Stimulated activated CD4-positive, alpha-beta T cell treated with anti-CD3 and anti-CD28 coated beads, TNF-alpha, amount 100 ng/mL, for 1 hour (primary cell): ENCODE measurements at places on chromosomes 6 and 20.

- no peak for DNase-seq
Measured at GRCh38 chr6:106870069-106870468, 104.5 kb downstream of the CD24 start.

GRCh38 chr20:24132246-24132645, 143.7 kb upstream of the GGTLC1 start:
- DNase-seq = no peak

DNA sequence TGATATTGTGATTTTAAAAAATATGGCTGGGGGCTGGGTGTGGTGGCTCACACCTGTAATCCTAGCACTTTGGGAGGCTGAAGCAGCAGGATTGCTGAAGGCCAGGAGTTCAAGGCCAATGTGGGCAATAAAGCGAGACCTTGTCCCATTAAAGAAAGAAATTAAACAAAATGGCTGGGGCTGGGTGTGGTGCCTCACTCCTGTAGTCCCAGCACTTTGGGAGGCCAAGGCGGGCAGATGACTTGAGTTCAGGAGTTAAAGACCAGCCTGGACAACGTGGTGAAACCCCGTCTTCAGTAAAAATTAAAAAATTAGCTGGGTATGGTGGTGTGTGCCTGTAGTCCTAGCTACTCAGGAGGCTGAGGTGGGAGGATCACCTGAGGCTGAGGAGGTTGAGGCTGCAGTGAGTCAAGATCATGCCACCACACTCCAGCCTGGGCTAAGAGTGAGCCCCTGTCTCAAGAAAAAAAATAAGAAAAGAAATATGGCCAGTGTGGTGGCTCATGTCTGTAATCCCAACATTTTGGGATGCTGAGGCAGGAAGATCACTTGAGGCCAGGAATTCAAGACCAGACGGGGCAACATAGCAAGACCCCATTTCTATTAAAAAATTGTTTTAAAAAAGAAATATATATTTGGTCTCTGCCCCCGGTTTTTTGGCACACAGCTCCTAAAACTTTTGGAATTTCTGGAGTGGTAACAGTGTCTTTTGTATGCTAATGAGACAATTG, 39.8 kb downstream of the SLC17A5 start:
- DNase-seq = no peak

DNA sequence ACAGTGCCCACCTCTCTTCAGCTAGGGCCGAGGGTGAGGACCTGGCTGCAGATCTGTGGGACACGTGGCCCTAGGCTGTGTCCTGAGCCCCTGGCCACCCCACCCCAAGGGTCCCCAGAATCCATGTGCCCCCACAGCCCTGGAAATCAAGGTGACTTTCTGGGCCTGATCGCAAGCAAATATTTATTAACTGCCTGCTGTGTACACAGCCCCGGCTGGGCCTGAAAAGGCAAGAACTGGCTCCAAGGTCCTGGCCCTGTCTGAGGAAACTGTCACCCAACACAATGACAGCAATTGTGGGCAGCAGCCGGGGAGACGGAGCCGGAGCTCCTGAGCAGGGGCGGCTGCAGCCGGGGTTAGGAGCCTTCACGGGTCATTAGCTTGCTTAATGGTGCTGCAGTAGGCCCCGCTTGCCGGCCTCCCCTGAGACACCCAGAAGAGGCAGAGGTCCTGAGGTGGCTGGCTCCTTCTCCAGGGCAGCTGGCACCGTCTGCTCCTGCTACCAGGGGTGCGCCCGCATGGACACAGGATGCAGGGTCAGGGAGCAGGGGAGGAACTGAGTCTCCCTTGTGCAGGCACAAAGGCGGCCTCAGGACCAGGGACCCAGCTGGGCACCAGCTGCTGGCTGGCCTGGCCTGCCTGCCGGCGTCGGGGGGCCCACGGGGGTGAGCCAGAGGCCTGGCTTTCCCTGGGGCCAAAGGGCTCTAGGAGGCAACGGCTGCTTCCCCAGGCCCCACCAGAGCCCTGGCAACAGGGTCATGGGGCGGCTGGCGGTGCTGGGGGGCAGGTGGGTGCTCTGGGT, 24.1 kb downstream of the NPEPL1 start:
- DNase-seq = no peak

GRCh38 chr6:106077170-106077569, 9.0 kb upstream of the PRDM1 start:
- DNase-seq = no peak

- no peak for DNase-seq
Measured at GRCh38 chr20:39778847-39779604, 816.9 kb downstream of the DHX35 start.

DNA sequence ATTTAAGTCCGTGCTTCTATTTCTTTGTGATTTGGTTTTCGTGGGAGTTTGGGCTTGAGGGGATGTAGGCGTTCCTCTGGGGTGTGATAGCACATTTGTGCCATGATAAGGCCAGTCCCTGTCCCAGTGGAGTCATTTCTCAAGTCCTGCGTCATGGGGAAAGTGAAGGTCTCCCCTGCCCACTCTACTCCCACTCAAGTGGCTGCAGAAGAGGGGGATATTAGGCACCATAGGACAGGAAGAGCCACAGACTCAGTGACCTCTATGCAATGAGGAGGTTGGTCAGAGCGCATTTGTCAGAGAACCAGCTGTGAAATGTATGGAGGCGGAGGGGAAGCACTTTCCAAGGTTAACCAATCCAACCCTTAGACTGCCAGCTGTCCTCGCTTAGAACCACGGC, 51.9 kb upstream of the EDN1 start:
- no peak for DNase-seq

DNA sequence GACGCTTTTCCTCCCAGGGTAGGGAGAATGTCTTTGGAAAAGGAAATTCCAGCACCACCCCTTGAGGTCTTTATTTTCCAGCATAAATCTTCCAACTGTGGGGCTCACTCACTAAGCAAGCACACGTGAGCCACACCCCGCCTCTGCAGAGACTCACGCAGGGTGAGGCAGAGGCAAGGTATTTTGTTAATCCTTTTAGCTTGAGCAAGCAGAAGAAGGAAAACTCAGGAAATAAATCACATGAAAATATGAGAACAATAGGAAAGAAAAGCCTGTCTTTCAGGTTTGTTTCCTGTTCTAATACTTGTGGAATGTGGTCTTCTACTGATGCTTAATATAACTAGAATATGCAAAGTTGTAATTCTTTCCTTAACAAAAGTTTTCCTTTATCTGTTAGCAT, 4.1 kb upstream of the PHACTR2 start:
- no peak for DNase-seq

- no peak for DNase-seq
Measured at GRCh38 chr6:1913577-1913976, 303.9 kb downstream of the FOXC1 start.

DNA sequence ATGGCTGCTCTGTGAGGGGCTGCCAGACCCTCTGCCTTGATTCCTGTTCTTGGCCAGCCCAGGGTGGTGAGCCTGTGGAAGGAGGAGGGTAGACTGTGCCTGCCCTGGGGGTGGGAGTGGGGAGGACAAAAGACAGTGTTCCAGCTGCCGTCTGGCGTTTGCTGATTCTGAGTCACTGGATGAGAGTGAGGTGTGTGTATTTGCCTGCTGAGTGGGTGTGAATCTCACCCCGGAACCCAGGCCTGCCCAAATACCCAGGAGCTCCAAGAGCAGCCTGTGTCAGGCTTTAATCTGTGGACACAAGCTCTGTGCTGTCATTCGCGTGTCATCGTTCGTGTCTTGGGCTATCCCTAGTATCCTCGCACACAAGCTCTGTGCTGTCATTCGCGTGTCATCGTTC, 2.6 kb upstream of the LKAAEAR1 start:
- DNase-seq = no peak

- DNase-seq = no peak
Measured at GRCh38 chr6:142395266-142395665, 93.5 kb downstream of the ADGRG6 start.

- no peak for DNase-seq
Measured at GRCh38 chr6:118679327-118679901, 28.0 kb upstream of the CEP85L start.

- DNase-seq = no peak
Measured at GRCh38 chr20:63098195-63098810, 91.5 kb upstream of the BHLHE23 start.

GRCh38 chr6:17552861-17553260, 47.2 kb upstream of the FAM8A1 start:
- DNase-seq = no peak

- no peak for DNase-seq
Measured at GRCh38 chr20:1254254-1254653, 11.8 kb upstream of the SNPH start.

DNA sequence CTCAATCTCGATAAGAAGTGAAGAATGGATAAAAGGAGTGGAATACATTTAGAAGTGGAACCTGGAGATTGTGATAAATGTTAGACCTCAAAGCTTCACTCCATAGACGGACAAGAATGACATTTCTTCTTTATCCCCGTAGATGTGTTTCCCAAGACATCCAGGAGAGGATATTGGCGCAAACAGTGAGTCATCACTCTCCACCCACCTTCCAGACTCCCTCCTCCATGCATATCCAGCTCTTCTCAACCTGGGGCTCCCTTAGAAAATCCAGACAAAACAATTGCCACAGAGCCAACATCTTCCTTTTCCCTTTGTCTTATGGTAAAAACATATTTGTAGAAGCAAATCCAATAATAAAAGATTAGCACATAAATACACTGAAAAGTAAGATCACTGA, 586.1 kb downstream of the PTPRT start:
- DNase-seq = no peak

- DNase-seq = no peak
Measured at GRCh38 chr6:25388776-25389175, 109.6 kb downstream of the CARMIL1 start.

DNA sequence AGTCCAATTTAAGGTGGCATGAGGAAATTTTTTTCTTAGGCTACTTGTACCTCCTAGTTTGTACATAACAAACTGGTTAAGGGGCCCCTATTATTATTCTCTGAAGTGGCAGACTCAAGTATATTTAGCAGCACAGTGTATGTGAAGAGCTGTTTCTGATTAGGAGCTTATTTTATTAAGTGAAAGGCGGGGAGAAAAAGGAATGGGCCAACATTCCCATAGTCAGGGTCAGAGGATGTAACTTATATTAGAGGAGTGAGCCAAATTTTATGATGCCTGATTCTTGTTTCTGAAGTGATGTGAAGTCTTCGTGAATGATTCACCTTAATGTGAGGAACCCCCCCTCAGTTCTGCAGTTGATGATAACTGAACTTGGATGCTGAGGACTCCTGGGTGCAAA, 2.8 kb downstream of the HECA start:
- DNase-seq = no peak

GRCh38 chr20:11332381-11332780, 585.3 kb upstream of the BTBD3 start:
- no peak for DNase-seq

DNA sequence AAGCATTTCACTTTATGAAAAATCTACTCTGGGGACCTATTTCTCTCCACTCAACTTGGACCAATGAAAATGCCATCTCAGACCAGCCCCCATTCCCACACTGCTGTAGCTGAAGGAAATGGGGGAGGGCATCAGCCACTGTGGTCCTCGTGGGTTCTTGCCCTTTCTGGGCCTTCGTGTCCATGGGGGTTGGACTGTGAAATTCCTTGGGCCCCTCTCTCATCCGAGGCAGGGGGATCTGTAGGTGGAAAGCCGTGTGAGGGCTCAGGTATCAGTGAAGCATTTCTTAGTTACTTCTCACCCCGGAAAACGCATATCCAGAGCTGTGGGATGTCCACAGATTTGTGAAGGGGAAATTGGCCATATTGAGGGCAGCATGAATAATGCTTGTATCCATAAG, 147.9 kb downstream of the CDC5L start:
- no peak for DNase-seq

- no peak for DNase-seq
Measured at GRCh38 chr20:4082406-4083097, 67.2 kb upstream of the RNF24 start.

GRCh38 chr6:13358511-13358910, 30.2 kb upstream of the TBC1D7 start:
- DNase-seq = no peak

GRCh38 chr20:33132513-33133372, 35.2 kb upstream of the BPIFA2 start:
- no peak for DNase-seq

- no peak for DNase-seq
Measured at GRCh38 chr20:31863296-31864085, 6.8 kb downstream of the DUSP15 start.

DNA sequence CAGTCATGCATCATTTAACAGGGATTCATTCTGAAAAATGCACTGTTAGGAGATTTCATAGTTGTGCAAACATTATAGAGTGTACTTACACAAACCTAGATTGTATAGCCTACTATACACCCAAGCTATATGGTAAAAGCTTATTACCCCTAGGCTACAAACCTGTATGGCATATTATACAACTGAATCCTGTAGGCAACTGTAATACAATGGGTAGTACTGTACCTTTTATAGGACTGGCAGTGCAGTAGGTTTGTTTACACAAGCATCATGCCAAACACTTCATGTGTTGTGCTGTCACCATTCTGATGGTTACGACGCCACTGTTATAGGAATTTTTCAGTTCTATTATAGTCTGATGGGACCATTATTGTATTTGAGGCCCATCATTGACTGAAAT, 39.3 kb upstream of the KHDC1 start:
- DNase-seq = no peak

DNA sequence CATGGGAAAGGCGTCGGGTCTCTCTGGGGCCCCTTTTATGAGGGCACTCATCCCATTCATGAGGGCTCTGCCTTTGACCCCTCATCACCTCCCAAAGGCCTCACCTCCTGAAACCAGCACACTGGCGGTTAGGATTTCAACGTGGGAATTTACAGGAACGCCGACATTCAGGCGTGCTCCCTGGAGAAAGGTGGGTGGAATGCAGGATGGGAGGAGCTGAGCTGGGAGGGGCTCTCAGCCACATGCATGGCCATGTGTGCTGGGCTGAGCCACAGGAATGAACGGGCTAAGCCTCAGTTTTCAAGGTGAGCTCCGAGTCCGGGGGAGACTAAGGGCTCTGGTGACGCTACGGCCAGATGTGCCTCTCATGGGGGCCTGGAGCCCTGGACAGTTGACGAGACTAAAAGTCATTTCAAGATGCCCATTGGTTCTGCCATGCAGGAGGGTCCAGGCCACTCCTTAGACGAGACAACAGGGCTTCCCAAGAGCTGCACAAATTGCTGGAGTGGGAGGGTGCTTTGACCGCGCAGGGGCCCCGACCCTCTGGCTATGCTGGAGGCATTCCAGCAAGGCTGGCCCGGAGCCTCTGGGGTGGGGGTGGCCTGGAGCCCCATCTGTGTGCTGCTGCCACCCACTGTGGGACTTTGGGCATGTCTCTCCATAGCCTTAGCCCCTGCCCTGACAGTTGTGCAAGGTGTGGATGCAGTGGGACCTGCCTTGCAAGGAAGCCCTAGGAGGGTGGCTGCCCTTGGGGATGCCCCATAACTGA, 3.8 kb upstream of the ARFGAP1 start:
- DNase-seq = no peak

- no peak for DNase-seq
Measured at GRCh38 chr20:53944796-53945195, 125.6 kb downstream of the BCAS1 start.

DNA sequence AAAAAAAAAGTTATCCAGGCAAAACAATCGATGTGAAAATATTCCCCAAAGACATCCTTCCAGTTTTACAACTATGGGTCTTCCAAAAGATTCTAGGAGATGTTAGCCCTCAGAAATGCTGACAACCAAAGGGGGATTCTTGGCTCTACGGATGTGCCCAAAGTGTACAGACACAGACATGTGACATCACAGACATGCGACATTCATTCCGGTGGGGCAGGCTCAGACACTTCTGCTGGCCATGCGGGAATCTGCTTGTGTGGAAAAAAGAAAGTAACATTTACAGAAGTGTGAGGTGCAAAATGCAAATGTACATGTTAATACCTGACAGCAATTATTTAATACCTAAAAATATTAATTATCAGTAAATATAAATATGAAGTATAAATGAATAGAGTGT, 268.6 kb downstream of the FOXC1 start:
- DNase-seq = no peak
